Forelimb muscle (tissue), 1 donor: ENCODE measurements at places on chromosomes 2 and 18. TPM values are rescaled to one million over a fixed set of nuclear protein-coding genes. Genes with fewer than 3 reads are reported as not detected.

DNA sequence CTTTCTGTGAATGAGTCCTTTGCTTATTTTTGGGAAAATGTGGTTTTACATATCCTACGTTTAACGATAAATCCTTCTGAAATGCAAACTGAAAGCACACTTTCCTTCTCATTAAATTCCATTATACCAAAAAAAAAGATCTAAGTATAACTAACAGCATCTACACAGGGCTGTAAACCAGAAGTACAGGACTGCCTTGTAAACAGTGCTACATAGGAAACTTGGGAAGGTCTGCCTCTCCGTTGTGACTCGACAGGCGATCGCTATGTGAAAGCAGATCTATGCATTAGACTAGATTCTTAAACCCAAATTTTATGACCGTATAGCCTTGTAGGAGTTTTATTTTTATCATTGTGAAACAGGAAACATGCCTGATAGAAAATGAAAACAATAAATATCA, 690.5 kb downstream of the ARHGAP15 start:
- DNase-seq: no peak

DNA sequence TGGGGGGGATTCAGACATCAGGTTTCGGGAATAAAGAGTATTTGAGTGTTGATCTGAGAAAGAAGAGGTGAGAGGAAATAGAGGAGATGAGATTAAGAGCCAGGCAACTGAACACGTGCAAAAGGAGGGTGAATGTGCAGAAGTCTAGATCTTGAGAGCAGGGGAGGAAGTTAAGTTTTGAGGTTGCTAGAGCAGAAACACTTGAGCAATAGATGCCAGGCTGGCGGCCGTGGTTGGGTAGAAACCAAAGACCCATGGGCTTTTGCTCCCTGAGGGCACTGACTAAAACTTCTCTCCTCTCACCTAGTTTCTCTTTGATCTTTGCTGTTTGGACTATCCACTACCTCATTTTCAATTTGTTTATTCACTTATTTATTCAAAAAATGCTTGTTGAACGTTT, 116.0 kb downstream of the CDC42EP3 start:
- no peak for DNase-seq

GRCh38 chr2:18435426-18436037, 124.9 kb downstream of the RDH14 start:
- DNase-seq: no peak

UGT1A5 gene
- polyA plus RNA-seq: not detected
